ENCODE measurements at places on chromosomes 3 and 15.

- DNase-seq = no peak
These were observed 812.3 kb upstream of the ALCAM start for GRCh38 chr3:104554425-104554824.

- no peak for DNase-seq
These were observed 27.9 kb downstream of the MINDY4B start for GRCh38 chr3:150877303-150877702.

GRCh38 chr3:111319598-111319997, 222.4 kb upstream of the CD96 start:
- DNase-seq = no peak

- DNase-seq = peak; percentile 27
These were observed 10.3 kb upstream of the CDV3 start for GRCh38 chr3:133563186-133563591.
